ENCODE measurements at places on chromosomes 12 and 14. TPM values are rescaled to one million over a fixed set of nuclear protein-coding genes. Genes with fewer than 3 reads are reported as not detected.

CAPS2 gene
- polyA plus RNA-seq, result 7.5 TPM

DNA sequence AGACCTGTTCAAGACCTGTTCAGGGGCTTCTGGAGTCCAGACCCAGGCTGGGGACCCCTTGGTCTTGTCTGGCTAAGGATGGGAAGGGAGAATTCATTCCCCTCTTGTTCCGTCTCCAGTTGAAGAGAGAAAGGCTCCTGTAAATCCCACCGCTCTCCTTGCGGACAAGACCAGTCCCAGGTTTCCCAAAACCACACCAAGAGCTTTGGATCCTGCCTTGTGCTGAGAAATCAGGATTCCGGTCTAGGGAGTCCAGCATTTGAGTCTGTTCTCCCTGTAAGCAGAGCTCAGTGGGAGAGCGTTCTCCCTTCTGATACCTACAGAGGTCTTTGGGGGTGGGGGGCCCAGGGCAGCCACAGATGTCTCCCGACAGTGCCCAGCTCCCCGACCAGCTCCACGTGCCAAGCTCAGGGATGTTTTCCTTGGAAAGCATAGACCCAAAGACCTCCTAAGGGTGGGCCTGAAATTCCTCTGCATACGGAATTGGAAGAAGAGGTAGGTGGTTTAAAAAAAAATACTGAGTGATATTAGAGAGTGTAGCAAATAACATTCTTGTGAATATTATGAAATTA, 1.9 kb downstream of the HOXC13 start:
- no peak for DNase-seq

GRCh38 chr14:89032086-89032649, 207.7 kb downstream of the TTC8 start:
- DNase-seq, result no peak

- DNase-seq, result no peak
Observed at GRCh38 chr14:20733684-20734429, 11.8 kb upstream of the EDDM3A start.

DNA sequence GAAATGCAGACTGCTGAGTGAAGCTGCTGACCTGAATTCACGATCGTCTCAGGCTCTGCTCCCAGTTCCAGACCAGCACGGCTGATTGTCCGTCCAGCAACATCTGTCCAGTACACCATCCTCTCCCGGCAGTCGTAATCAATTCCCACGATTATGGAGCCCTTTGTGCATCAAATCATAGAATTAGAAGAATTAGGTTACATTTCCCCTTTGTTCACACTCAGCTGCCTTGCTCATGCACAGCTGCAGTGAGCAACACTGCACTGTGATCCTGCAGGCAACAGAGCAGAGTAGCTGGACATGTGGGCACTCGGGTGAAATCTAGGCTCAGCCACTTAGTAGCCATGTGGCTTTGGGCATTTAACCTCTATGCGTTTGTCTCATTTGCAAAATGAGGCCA, 22.2 kb downstream of the RTRAF start:
- DNase-seq, result no peak

- DNase-seq, result peak; percentile 81
Observed at GRCh38 chr14:99518441-99519346, 37.5 kb downstream of the CCNK start.

- DNase-seq, result no peak
Observed at GRCh38 chr14:61343471-61343870, 22.1 kb downstream of the PRKCH start.

GRCh38 chr12:24596768-24597388, 352.0 kb downstream of the BCAT1 start:
- no peak for DNase-seq

DNA sequence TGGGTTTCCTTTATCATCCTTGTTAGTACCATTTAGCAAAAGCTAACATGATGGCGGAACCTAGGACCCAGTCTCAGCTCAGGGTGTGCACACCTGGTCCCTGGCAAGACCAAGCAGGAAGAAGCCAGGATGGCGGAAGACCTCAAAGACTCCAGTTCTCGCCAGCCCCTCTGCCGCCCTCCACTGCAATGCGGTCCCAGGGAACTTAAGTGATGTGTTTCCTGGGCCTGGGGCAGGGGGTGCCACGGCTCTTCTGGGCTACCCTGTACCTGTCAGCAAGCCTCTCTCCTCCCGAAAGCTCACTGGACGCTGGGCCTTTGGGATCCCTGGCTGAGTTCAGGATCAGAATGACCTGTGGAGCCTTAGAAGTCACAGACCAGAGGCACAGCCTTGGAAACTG, 71.3 kb downstream of the FBXL14 start:
- no peak for DNase-seq

DNA sequence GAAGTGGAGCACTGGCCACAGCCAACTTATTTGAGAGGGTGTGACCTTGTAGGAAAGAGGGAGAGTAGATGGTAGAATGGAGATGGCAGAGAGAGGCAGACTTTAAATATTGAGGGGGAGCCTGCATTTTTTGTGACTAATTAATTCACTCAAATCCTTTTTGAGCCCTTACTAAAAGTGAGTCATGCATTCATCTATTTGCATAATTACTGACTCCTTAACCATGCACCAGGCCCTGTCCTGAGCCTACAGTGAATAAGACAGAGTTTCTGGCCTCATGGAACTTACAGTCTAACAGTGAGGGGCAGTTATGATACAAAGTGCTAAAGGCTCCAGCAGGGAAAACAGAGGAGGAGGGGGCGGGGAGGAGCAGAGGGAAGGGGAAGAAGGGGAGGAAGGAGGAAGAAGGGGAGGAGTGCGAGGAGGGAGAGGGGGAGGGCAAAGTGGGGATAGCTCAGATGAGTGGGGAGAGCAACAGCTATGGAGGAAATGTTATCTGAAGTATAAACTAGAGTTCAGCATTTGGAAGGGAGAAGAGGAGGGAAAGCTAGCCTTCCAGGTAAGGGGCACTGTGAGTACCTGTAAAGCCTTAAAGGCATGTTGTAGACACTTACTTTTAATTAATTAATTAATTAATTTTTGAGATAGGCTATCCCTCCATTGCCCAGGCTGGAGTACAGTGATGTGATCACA, 7.5 kb upstream of the CTDSP2 start:
- DNase-seq, result no peak

DNA sequence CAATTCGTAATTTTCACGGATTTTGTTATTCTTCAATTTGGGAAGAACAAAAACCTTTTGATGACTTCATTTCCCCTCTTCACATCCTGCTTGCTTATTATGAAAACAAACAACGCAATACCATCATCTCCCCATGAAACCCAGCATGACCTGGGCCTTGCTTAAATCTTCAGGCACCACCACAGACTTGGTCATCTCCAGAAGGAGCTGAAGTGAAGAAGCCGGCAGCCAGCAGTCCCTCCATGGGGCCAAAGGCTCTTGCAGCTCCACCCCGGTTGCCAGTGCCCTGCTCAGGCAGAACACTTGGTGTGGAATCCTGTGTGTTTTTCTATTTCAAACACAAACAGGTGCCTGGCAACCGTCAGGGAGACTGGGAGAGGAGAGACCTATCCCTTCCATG, 982.9 kb upstream of the TMEM132C start:
- no peak for DNase-seq

DNA sequence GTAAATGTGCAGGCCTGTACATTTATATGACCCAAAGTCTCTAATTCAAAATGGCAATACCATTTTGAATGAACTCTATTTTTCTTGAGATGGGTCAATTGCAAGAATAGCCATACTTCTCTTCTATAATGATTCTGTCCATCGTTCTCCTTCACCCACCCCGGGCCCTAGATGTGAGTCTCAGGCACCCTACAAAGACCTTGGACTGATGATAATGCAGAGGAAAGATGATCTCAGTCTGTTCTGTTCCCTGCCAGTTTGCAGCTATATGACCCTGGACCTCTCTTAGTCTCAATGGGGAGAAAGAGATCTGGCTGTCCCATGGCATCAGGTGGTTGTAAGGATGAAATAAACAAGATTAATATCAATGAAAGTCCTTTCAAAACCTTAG, 30.1 kb downstream of the VCPKMT start:
- DNase-seq, result no peak

DNA sequence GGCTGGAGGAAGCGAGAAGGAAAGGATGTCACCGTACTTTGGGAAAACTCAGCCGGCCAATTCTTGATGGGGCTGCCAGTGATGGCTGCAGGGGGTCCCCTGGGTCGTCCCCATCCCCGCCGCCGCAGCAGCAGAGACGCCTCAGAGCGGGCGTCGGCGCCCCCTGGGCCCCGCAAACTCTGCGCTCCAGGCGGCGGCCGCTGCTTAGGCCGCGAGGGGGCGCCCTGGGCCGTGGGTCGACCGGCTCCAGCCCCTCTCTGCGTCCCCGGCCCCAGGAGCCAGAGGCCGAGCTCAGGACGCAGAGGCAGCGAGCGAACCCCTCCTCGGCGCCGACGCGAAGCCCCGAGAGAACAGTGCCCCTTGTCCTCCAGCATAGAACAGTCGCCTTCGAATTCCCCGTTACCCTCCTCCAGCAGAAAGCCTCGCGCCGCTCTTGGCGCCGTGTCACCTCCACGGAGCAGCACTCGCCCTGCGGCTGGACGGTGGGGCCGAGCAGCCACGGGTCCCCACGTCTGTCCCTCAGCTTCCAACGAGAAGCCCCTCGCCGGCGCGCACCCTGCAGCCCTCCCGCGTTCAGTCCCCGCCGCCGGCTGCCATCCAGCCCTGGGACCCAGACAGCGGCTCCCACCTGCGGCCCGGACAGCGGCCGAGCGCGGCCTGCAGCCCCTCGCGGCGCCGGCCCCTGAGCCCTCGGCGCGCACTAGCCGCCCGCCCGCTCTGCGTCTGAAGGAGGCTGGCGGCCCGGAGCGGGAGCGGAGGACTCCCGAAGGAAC, 106.6 kb downstream of the PRICKLE1 start:
- DNase-seq, result peak; percentile 90

Measured in ovary (tissue), 10 donors.